ENCODE measurements at places on chromosomes 16 and 17. TPM values are rescaled to one million over a fixed set of nuclear protein-coding genes. Genes with fewer than 3 reads are reported as not detected.

- DNase-seq, result no peak
Measured at GRCh38 chr17:81390029-81390872, 5.0 kb upstream of the BAHCC1 start.

DNA sequence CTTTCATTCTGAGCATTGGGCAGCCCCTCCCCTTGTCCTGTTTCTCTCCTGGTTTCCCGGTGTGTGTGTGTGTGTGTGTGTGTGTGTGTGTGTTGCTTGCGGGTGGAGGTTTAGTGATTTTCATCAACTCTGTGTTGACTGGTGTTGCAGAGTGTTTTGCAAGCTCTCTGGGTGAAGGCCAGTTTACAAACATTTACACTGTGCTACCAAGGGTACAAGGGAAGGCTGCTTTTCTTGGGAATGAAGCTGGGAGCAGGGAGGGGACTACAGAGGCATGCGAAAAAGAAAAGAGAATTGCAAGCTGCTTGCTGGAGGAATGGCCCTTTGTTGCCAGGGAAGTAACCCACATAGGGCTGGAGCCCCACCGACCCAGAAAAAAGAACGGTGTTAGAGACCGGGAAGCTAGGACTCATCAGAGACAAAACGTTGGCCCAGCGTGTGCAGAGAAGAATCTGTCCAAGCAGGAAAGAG, 29.6 kb downstream of the HS3ST3B1 start:
- DNase-seq, result no peak

- DNase-seq, result no peak
Measured at GRCh38 chr17:10842658-10843057, 4.8 kb upstream of the PIRT start.

- DNase-seq, result no peak
Measured at GRCh38 chr16:20899477-20900298, 470 bp downstream of the DCUN1D3 start.

- no peak for DNase-seq
Measured at GRCh38 chr16:57485091-57485915, 990 bp downstream of the DOK4 start.

DNA sequence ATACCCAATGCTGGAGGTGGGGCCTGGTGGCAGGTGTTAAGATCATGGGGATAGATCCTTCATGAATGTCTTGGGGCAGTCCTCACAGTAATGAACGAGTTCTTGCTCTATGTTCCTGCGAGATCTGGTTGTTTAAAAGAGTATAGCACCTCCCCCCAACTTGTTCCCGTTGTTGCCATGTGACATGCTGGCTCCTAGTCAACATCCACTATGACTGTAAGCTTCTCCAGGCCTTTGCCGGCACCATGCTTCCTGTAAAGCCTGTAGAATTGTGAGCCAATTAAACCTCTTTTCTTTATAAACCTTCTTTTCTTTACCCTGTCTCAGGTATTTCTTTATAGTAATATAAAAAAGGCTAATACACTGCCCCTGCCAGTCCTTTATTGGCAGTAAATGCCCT, 33.3 kb downstream of the RANBP10 start:
- DNase-seq, result no peak

- no peak for DNase-seq
Measured at GRCh38 chr17:31134576-31134975, 39.8 kb downstream of the NF1 start.

DNA sequence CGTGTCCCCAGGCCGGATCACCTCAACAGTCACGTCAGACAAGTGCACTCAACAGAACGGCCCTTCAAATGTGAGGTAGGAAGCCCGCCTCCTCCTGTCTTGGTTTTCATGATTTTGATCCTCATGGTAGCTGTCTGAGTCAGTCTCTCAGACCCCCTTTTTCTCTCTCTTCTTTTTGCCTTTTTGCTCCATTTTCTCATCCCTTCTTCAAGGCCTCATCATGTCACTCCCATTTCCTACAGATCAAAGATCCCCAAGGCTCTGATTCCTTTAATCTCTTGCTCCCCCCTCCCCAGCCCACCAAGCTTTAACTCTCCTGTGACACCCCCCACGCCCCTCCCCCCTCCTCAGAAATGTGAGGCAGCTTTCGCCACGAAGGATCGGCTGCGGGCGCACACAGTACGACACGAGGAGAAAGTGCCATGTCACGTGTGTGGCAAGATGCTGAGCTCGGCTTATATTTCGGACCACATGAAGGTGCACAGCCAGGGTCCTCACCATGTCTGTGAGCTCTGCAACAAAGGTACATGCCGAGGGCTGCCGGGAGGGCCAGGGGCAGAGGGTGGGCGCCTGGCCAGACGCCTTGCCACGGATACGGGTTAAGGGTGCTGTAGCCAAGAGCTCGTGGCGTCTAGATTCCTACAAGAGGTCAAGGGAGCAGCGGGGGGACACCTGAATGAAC, 2.0 kb downstream of the MAZ start:
- DNase-seq, result no peak

GRCh38 chr17:61387011-61387410, 12.6 kb upstream of the TBX2 start:
- no peak for DNase-seq

GRCh38 chr17:81086789-81087551, 52.0 kb downstream of the BAIAP2 start:
- DNase-seq, result no peak

DNA sequence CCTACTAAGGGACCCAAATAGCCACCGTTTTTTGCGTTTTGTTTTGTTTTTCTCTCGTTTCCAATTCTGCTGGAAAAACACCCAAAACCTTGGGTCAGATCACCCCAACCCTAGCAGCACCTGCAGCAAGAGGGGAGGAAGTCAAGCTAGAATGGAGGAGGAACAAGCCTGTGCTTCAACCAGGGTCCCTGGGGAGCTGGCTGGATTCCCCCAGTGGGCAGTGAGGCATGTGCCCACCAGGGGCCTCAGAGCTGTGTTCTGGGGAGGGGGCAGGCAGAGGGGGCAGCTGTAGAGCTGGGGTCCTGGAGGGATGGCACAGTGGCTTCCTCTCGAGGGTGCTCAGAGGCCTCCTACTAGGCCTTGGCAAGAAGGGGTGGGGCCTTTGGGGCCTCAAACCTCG, 6.5 kb downstream of the CD79B start:
- no peak for DNase-seq

- no peak for DNase-seq
Measured at GRCh38 chr17:33209671-33210070, 83.4 kb downstream of the ASIC2 start.

DNA sequence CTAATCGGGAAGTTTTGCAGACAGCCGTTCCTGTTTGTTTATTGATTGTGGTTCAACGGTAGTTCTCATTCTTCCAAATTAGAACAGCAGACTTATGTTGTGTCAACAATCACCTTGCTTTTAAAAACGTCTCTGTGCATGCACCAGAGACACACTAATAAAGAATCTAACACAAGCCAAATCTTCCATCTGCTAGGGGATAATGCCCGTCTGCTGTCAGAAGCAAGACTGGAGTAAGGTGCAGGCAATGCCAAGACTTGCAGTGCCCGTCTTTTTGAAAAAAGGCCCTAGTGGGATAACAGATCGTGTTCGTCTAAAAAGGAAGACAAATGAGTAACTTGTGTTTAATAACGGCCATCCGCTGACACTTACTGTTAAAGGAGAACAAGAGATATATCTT, 158.4 kb downstream of the KCNJ2 start:
- no peak for DNase-seq

GRCh38 chr17:57593739-57594462, 151.2 kb downstream of the CCDC182 start:
- DNase-seq, result no peak

DNA sequence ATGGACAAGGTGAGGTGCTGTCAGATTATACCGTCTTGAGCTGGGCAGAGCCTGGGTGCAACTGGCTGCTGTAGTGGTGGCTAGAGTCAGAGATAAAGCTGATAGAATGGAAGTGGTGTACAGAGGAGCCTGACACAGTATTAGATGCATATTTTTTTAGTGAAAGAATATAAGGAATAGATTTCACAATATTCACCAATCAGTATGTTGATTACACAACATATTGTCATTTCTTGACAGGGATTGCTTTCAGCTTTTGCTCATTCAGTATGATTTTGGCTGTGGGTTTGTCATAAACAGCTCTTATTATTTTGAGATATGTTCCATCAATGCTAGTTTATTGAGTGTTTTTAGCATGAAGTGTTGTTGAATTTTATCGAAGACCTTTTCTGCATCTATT, 1.7 kb upstream of the CCL23 start:
- no peak for DNase-seq

- no peak for DNase-seq
Measured at GRCh38 chr17:79844869-79845600, 5.8 kb upstream of the CBX4 start.

- no peak for DNase-seq
Measured at GRCh38 chr16:65547772-65548446, 426.0 kb upstream of the CDH11 start.

DNA sequence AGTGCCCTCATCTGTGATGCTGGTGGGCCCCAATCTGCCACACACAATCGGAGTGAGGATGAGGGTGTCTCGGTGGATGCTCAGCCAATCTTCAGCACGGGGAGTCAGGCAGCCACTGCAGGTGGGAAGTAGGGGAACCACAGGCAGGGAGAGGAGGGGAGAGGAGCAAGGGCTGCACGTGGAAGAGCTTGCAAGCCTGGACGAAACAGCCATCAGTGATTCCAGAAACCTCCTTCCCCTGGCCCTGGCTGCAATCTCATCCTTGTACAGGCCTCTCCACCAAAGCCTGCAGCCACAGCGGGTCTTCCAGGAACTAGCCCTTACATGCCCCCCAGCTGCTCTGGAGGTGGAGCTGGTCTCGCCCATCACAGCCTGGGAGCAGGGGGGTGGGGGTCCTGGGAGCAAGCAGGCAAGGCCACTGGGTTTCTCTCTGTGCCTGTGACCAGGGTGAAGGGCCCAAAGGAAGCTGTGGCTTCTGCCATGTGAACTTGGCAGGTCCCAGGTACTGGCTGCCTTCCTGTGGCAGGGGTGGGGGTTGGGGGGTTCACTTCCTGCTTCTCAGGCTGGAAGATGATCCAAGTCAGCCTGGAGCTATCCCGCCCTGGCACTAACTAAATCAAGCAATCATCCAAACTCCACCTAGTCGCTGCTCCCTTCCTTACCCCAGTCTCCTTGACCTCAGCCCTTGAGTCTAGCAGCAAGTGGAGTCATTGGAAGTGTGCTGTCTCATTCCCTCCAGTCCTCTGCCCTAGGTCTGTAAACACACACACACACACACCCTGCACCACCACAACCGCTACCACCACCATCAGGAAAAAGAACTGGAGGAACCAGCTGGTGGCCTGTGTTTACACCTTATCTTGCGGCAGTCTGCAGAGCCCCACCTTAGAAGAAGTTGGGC, 29.4 kb upstream of the MLKL start:
- DNase-seq, result no peak

DNA sequence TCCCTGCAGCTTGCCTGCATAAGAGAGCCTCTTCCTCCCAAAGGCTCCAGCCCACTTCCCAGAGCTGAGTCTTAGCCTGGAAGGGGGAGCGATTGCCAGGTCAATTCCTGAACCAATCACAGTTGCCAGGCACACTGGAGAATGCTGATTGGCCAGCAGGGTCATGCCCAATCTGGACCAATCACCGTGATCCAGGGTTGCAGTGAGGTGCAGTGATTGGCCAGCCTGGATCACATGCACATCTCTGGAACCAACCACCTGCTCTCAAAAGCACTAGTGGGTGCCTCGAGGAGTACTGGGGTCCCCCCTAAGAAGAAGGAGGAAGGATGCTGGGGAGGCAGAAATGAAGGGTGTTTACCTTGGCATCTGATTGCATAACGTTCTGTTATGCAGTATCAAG, 18.4 kb downstream of the NAGPA start:
- no peak for DNase-seq

Gene CASKIN2
- total RNA-seq, result 11.6 TPM

Gene CDK12
- 40.9 TPM for total RNA-seq

Gene ABCC6
- total RNA-seq, result 0.10 TPM

Gene KCNJ2
- 19.6 TPM for total RNA-seq

Gene RMI2
- 5.9 TPM for total RNA-seq

Gene BEAN1
- 3.1 TPM for total RNA-seq

Gene MLYCD
- 4.7 TPM for total RNA-seq

Gene MPV17L
- total RNA-seq, result 2.6 TPM

Gene C16orf86
- 4.9 TPM for total RNA-seq

Gene SLC12A3
- not detected for total RNA-seq

Gene CCL16
- total RNA-seq, result not detected

Gene MT4
- total RNA-seq, result not detected

Gene HOXB4
- total RNA-seq, result 10.3 TPM

Data from glomerular endothelial cell (primary cell).